A549 treated with CpdA at 1 μM for 4 hours (cell line): ENCODE measurements at places on chromosomes 4 and X. TPM values are rescaled to one million over a fixed set of nuclear protein-coding genes. Genes with fewer than 3 reads are reported as not detected.

The STPG2 gene
- not detected in 5 replicates for total RNA-seq

The CCSER1 gene
- not detected in 5 replicates for total RNA-seq

The FREM3 gene
- total RNA-seq, result not detected in 5 replicates

The DOK7 gene
- total RNA-seq, result 0.16 to 0.90 TPM (median 0.42 TPM) in 5 replicates

The PCDH18 gene
- 0.02 TPM in 1 of 5 replicates, not detected in the others for total RNA-seq

The DACH2 gene
- total RNA-seq, result not detected in 5 replicates

The FAM9B gene
- total RNA-seq, result not detected in 5 replicates

The BCOR gene
- 19.1 to 29.1 TPM (median 20.6 TPM) in 5 replicates for total RNA-seq

The TMEM154 gene
- 0.05 to 0.13 TPM (median 0.09 TPM) in 4 of 5 replicates, not detected in the other for total RNA-seq

The NOX1 gene
- total RNA-seq, result 0.03 to 0.17 TPM in 2 of 5 replicates, not detected in the others

The MAGEA11 gene
- total RNA-seq, result 0.02 TPM in 1 of 5 replicates, not detected in the others

The SAT1 gene
- total RNA-seq, result 348 to 477 TPM (median 412 TPM) in 5 replicates

The PTCHD1 gene
- not detected in 5 replicates for total RNA-seq

The CLNK gene
- total RNA-seq, result not detected in 5 replicates

The POF1B gene
- 2.2 to 3.4 TPM (median 2.9 TPM) in 5 replicates for total RNA-seq

The DUSP21 gene
- not detected in 5 replicates for total RNA-seq

The PDZD4 gene
- 2.7 to 3.5 TPM (median 3.0 TPM) in 5 replicates for total RNA-seq

The MMAA gene
- 1.4 to 2.3 TPM (median 1.6 TPM) in 5 replicates for total RNA-seq

The DMRTC1B gene
- 0.03 to 0.09 TPM in 2 of 5 replicates, not detected in the others for total RNA-seq

The AFAP1 gene
- total RNA-seq, result 28.0 to 36.9 TPM (median 33.6 TPM) in 5 replicates

The DMRTC1 gene
- total RNA-seq, result 0.09 TPM in 1 of 5 replicates, not detected in the others

The RPS6KA6 gene
- 4.3 to 7.4 TPM (median 5.9 TPM) in 5 replicates for total RNA-seq

The TRAPPC2 gene
- 6.2 to 10.5 TPM (median 6.8 TPM) in 5 replicates for total RNA-seq

The DYNLT3 gene
- total RNA-seq, result 14.7 to 21.8 TPM (median 17.0 TPM) in 5 replicates

The ERCC6L gene
- total RNA-seq, result 11.5 to 17.5 TPM (median 12.8 TPM) in 5 replicates

The SLBP gene
- 67.7 to 87.8 TPM (median 74.0 TPM) in 5 replicates for total RNA-seq

The DRD5 gene
- total RNA-seq, result not detected in 5 replicates

The ZCCHC12 gene
- total RNA-seq, result 0.09 to 0.28 TPM (median 0.21 TPM) in 5 replicates

The CLDN2 gene
- total RNA-seq, result 7.9 to 10.0 TPM (median 8.7 TPM) in 5 replicates

The F8A2 gene
- total RNA-seq, result not detected in 5 replicates

The IL3RA gene
- total RNA-seq, result 0.08 to 0.34 TPM (median 0.17 TPM) in 5 replicates

The MTM1 gene
- 5.8 to 8.6 TPM (median 6.2 TPM) in 5 replicates for total RNA-seq

The GPR119 gene
- total RNA-seq, result not detected in 5 replicates

The SOX3 gene
- total RNA-seq, result not detected in 5 replicates

The PAGE5 gene
- total RNA-seq, result not detected in 5 replicates

The TEX13D gene
- total RNA-seq, result not detected in 5 replicates

The SORBS2 gene
- 0.14 to 0.32 TPM (median 0.29 TPM) in 4 of 5 replicates, not detected in the other for total RNA-seq

The AKAP14 gene
- not detected in 5 replicates for total RNA-seq

The TASL gene
- not detected in 5 replicates for total RNA-seq

The OCIAD1 gene
- total RNA-seq, result 125 to 220 TPM (median 131 TPM) in 5 replicates

The RBM10 gene
- total RNA-seq, result 31.4 to 44.7 TPM (median 41.9 TPM) in 5 replicates

The MSMO1 gene
- 17.7 to 20.7 TPM (median 18.6 TPM) in 5 replicates for total RNA-seq

The XG gene
- total RNA-seq, result not detected in 5 replicates

The CLOCK gene
- total RNA-seq, result 4.8 to 6.1 TPM (median 5.3 TPM) in 5 replicates

The PNMA6F gene
- not detected in 5 replicates for total RNA-seq

The SOWAHB gene
- 0.06 TPM in 1 of 5 replicates, not detected in the others for total RNA-seq

The STAP1 gene
- total RNA-seq, result not detected in 5 replicates

The CHRNA9 gene
- total RNA-seq, result 1.1 to 1.8 TPM (median 1.8 TPM) in 5 replicates

The CFP gene
- 0.34 to 0.93 TPM (median 0.59 TPM) in 5 replicates for total RNA-seq

The SLC2A9 gene
- total RNA-seq, result 0.24 to 0.48 TPM (median 0.37 TPM) in 4 of 5 replicates, not detected in the other

The IQCM gene
- not detected in 5 replicates for total RNA-seq

The NEK1 gene
- total RNA-seq, result 2.3 to 4.3 TPM (median 2.8 TPM) in 5 replicates

The SORCS2 gene
- total RNA-seq, result 2.9 to 5.6 TPM (median 5.3 TPM) in 5 replicates

The CXCL10 gene
- total RNA-seq, result 0.07 to 0.27 TPM (median 0.12 TPM) in 3 of 5 replicates, not detected in the others
